ENCODE measurements at places on chromosomes 16 and 17.

DNA sequence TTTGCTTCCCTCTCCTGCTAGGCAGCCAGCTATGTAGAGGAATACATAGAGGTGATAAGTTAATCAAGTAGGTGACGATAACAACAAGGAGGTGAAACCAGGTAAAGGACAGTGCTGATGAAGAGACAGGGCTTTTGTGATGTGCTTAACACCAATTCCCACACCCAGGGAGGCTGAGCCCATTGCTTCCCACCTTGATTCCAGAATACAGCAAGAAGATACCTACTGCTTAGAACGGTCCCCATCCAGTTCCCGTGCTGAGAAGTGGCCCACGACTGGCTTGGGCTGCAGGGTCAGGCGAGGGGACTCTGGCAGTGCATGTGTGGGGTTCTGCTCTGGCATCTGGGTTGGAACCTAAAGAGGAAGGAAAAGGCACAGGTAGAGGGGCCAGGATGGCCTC, 16.1 kb upstream of the GFAP start:
- no peak for DNase-seq

GRCh38 chr17:14201021-14201987, 35.4 kb downstream of the CDRT15 start:
- no peak for DNase-seq

- DNase-seq, result no peak
These were observed 1.8 kb upstream of the ERN1 start for GRCh38 chr17:64131606-64132270.

DNA sequence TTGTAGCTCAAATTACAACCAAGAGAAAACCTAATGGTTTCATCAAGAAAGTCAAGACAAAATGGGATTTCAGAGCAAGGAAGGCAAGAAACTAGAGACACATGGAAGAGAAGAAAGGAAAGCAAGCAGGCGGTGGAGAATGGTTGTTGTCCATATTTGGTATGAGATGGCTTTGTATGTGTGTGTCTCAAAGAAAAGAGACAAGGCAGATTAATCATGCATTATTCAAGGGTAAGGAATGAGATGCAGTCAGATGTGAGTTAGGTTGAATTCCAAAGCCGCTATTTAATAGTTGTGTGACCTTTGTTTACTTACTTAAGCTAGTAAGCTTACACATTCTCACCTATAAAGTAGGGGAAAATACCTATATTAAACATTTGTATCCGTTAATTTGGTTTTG, 1029.6 kb downstream of the CDH11 start:
- no peak for DNase-seq

GRCh38 chr16:78890373-78890895, 710.1 kb downstream of the MAF start:
- no peak for DNase-seq

- DNase-seq, result no peak
These were observed at the start of gene CCL1 for GRCh38 chr17:34363183-34363661. CCL1 (minus strand) TSS chr17:34363233; CDS start chr17:34363161, 72 bp downstream.

DNA sequence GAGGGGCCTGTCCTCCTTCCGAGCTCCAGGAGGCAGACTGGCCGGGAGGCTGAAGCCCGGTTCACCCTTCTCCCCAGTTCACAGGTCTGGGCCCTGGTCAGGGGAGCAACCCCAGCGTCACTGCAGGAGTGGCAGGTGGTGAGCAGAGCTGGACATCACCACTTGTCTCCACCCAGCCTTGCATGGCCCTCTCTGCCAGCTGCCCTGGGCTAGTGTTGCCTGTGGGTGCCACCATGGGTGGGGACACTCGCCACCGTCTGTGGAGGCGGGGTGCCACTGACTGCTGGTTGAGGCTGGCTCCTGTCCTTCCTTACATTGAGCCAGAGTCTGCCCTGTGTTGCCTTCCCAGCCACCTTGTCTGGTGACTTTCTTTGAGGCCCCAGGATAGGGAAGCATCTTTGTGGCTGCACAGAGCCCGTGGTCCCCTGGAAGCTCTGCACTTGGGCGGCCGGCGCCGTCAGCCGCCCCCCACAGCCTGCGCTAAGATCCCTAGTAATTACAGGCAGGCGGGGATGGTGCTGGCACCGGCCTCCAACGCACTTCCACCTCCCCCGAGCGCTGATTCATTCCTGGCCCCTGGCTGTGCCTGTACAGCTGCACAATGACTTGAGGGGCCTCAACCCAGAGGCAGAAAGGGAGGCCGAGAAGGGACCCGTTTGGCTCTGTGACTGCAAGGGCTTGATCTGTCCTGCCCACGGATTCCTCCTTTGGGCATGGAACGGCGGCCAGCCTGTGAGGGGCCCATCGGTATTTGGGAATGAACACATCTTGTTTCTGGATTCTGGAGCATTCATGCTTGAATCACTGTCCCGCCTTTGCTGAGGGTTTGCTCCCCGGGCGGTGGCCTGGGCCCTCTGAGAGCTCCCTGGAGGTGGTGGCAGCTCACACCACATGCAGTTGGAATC, 5.2 kb downstream of the BAIAP2 start:
- no peak for DNase-seq

GRCh38 chr16:58442547-58442946, 50.3 kb downstream of the GINS3 start:
- no peak for DNase-seq

- DNase-seq, result no peak
These were observed 238.4 kb downstream of the CEP112 start for GRCh38 chr17:65953316-65954147.

- DNase-seq, result no peak
These were observed 48.7 kb downstream of the TMEM100 start for GRCh38 chr17:55673743-55674506.

DNA sequence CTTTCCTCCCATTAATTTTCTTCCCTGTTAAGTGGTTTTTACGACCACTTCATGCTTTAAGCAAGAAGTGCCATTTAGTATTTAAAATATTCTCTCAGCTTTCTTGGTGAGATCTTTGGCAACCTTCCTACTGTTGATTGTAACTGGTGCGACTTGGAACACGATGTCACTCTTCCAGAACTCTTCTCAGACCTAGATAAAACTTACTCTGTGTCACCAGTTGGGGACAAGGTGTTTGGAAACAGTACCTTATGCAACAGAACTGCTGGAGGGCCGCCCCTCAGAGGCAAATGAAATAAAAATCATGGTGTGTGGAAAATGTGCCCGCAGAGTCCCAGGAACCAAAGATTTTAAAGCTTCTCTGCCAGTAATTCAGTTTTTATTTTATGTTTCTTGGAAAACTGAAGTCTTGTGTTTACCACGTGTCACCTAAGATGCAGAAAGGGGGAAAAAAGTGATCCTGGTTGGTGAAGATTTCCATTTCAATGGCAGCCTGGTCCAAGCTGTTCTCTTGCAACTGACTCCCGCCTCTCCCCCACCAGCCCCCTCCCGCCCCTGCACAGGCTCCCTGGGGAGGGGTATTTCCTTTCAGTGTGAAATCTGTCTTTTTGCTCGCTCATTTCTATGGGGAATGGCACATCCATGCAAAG, 7.2 kb upstream of the HSD11B2 start:
- peak; percentile 83 for DNase-seq

- DNase-seq, result no peak
These were observed 53.9 kb upstream of the CHMP6 start for GRCh38 chr17:80937462-80938381.

GRCh38 chr16:15604460-15605440, 38.2 kb downstream of the MARF1 start:
- no peak for DNase-seq

GRCh38 chr16:49664221-49665215, 191.4 kb downstream of the ZNF423 start:
- DNase-seq, result no peak

DNA sequence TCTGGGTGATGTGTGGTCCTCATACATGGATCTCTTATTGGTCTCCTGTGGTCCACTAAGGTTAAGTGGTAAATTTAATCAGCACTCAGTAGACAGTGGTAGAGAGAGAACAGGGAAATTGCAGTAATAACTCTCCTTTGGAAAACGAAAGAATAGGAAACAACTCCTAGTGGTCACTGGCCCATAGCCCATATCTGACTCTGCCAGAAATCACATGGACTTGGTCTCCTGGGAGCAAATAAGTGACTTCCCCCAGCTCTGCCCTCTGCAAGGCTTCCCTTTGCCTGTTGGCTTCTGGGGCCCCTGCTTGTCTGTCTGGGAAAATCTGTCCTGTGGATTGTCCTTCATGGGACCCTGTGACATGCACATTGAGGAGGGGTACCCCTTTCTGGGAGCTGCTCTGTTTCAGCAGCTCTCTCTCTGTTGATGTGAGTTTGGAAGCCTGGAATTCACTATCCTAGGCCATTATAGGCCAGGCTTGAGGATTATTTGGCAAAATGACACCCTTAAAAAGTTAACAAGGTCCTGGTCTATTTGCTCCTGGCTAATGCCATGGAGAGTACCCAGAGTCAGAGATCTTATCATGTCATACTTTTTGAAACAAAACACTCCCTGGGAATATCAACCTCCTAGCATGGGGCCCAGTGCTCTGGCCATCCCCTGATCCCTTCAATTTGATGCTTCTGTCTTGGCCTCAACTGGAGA, 58.0 kb upstream of the HNF1B start:
- no peak for DNase-seq

DNA sequence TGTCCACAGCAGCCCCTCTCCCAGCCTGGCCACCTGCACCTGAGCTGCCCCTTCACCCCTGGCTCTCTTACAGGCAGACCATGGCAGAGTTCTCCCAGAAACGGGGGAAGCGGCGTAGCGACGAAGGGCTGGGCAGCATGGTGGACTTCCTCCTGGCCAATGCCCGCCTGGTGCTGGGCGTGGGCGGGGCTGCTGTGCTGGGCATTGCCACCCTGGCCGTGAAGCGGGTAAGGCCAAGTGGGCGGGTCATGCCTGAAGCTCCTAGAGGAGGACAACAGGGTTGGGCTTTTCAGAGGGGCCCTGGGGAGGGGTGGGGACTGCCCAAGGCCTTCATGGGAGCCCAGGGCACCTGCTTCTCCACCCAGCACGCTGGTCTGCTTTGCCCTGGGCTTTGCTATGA, 2.2 kb downstream of the MIEF2 start:
- peak; percentile 41 for DNase-seq

DNA sequence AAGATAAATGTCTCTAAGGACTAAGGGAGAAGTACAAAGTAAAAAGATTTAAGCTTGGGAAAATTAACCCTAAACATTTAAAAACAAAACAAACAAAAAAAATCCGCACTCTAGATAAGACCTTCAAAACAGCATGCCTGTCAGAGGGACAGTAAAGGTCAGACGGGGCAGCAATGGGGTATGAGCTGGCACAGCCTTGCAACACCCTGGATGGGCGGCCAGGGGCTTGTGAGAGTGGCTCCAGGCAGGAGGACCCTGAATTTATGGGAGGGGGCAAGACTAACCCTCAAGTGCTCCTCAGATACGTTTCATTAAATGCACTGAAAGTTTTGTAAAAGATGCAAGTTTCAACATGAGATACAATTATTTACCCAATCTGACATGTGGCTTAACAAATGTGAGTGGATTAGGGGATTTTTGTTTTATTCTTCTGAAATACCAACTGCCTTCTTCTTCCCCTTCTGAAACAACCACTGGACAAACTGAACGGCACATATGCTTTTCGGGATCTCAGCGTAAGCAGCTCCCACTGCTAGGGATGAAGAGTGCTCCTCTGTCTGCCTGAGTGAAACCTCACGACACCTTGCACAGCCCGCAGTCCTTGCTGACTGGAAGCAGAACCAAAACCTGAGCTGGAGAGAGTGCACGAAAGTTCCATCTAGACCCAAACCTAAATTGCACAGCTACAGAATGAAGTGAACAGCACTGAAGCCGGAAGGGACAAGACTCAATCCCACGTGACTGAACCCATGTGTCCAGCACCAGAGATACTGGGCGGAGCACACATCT, 128.4 kb downstream of the ANKRD11 start:
- no peak for DNase-seq

GRCh38 chr17:35545150-35545549, 7.7 kb upstream of the SLFN12L start:
- no peak for DNase-seq

GRCh38 chr17:61474934-61475333, 22.7 kb downstream of the TBX4 start:
- no peak for DNase-seq

DNA sequence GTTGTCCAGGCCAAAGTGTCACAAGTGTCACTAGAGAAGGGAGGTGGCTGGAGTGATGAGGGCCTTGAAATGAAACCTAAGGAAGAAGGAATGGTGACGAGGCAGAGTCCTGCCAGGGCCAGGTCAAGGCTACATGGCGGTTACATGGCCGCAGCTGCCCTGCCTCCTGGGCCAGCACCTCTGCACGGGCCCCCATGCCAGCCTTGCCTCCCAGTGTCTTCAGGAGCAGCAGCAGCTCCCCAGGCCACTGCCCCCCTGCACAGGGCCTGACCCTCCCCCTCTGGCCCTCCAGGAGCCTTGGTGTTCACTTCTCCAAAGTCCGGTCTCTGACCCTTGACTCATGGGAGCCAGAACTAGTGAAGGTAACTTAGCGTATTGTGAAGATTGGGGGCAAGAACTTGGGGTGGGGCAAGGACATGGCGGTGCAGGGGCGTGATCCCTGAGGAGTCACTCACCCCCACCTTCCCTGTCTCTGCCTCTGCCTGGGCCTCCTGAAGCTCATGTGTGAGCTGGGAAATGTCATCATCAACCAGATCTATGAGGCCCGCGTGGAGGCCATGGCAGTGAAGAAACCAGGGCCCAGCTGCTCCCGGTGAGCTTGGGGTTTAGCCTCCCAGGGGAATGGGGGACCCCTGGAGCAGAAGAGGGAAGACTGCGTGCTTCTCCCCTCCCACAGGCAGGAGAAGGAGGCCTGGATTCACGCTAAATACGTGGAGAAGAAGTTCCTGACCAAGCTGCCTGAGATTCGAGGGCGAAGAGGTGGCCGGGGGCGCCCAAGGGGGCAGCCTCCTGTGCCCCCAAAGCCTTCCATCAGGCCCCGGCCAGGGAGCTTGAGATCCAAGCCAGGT, 4.1 kb upstream of the KCTD11 start:
- DNase-seq, result no peak

GRCh38 chr17:50464736-50465135, 3.9 kb downstream of the CHAD start:
- peak; percentile 29 for DNase-seq

DNA sequence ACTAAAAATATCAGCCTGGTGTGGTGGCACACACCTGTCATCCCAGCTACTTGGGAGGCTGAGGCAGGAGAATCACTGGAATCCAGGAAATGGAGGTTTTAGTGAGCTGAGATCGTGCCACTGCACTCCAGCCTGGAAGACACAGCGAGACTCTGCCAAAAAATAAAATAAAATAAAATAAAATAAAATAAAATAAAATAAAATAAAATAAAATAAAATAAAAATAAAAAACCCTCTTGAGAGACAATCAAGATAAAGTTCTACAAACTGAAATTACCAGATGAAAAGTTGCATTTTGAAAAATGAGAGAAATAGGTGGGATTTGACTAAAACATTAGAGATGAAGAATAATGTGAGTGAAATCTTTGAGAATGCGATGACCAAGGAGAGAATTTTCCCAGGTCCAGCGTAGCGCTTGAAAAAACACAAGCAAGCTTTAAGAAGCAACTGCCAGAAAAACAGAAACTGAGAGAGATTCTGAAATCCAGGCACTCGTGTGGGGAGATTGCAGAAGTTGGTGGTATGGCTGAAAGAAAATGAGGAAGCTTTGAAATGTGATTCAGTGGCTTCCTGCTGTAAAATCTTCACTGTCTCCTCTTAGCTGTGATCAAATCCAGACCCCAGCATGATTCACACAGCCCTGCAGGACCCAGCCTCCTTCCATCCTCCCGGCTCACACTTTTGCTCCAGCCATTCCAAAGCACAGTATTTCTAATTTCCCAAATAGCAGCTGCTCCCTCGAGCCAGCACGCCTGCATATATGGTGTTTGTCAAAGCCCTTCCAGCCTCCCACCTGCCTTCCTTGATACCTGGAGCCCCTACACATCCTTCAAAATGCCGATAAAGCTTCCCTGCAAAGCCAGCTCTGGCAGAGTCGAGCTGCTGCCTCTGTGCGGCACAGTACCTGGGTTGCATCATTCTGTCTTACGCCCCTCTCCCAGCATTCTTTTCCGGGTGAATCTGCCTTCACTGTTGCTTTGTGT, 8.2 kb upstream of the CD300E start:
- DNase-seq, result peak; percentile 38
